ENCODE measurements at places on chromosomes 16 and 17. TPM values are rescaled to one million over a fixed set of nuclear protein-coding genes. Genes with fewer than 3 reads are reported as not detected.
A peak's percentile ranks its signal among the peaks of the same experiment; 100 is the strongest.

GRCh38 chr16:4937782-4938682 is 1.1 kb upstream of the PPL start:
- DNase-seq = no peak

GRCh38 chr16:17942067-17942466 is 394.5 kb downstream of the NPIPA8 start:
- no peak for DNase-seq

DNA sequence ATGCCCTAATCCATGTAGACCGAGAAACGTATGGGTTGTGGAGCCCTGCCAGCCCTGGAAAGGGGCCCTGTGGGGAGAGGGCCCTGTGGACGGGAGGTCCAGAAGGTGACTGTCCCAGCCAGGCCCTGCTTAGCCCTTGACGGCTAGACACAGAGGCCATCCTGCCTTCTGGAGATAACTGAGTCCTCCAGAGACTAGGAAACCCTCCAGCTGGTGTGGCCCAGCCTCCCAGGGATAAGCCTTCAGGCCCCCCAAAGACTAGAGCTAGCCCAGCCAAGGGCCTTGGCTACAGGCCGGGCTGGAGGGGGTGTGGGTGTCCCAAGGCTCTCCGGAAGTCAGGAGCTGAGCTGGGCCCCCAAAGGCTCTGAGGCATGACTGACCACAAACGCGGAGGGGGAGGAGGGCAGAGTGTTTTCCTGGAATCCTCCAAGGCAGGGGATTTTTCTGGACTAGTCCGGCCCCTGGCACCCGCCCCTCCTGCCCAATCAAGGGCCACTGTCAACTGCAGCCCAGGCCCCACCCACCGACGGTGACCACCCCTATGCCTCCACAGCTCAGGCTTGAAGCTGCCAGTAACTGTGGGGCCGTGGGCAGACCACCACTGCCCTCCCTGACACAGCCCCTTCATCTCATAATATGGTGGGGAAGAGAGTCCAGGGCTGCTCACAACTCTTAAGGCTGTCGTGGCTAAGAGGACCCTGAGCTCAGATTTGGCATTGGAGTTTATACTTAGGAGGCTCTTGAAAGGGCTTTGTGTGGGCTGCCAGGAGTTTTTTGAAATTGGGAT is 885 bp upstream of the VASN start:
- DNase-seq = no peak

DNA sequence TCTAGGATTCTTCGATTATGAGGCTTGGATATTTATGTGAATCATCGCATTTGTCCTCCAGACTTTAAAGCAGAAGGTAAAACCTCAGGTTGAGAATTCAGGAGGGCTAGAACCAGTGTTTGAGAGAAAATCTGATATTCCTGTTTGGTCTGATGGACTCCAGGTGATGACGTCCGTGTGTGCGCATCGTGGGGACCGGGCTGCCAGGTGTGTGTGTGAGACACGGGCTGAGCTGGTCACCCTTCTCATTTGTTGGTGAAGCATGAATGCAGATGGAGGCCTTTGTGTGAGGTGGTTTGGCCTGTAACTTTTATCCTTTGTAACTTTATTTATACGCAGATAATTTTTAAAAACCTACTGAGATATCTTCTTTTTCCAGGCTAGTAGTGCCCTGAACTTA is 42.8 kb downstream of the ZNF750 start:
- DNase-seq = no peak

GRCh38 chr17:2815781-2816185 is 19.5 kb downstream of the RAP1GAP2 start:
- DNase-seq = peak; percentile 85

DNA sequence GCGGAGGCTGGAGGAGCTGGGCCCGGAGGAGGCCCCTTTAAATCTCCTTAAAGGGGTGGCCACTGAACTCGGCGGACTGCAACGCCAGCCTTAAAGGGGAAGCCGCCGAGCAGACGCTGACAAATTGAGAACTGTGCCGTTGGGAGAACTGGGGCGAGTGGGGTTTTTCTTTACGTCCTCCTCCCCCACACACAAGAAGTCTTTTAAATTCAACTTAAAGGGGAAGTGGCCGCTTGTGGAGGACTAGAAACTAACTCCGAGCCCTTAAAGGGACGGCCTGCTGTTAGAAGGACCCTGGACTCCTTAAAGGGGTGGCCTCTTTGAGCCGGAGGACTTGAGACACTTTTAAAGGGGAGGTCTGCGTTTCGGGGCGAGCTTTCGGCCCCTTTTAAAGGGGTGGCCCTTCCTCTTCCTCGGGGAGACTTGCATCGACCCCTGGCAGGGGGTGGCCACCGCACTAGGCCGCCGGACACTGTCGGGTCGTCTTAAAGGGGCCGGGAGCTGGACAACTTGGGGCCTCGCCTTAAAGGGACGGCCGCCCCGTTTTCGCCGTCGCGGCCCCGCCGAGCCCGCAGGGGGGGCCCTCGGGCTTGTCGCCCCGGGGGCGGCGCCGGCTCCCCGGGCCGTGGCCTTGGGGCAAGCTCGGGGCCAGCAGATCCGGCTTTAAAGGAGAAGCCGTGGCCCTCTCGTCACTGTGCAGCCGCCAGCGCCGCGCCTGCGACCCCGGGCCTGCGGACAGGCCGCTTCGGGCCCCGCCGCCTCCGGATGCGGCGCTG is 688 bp downstream of the FBRS start:
- DNase-seq = peak; percentile 91

The HIC1 gene
- 0.63 TPM for total RNA-seq

The SSTR5 gene
- 0.21 TPM for total RNA-seq
